Mucosa of descending colon (tissue), 3 donors: ENCODE measurements at places on chromosomes 7 and 10.

- no peak for DNase-seq
Observed at GRCh38 chr7:29865526-29865925, 59.2 kb downstream of the WIPF3 start.

DNA sequence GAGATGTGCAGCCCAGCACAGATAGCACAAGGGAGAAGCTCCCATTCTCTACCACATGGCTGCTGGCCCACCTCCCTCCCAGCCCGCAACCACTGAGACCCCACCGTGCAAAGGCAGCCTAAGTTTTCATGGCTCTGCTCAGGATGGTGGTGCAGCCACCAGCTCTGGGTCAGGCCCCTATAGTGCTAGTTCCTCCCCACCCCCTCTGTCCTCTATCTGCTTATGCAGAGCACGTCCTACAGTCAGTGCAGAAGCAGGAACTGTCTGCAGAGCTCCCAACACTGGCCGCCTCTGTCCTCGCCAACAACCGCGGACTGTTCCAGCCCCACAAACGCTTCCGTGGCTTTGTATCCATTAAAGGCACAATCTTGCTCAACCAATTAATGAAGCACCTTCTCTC, 278.9 kb downstream of the GRID1 start:
- DNase-seq, result no peak

DNA sequence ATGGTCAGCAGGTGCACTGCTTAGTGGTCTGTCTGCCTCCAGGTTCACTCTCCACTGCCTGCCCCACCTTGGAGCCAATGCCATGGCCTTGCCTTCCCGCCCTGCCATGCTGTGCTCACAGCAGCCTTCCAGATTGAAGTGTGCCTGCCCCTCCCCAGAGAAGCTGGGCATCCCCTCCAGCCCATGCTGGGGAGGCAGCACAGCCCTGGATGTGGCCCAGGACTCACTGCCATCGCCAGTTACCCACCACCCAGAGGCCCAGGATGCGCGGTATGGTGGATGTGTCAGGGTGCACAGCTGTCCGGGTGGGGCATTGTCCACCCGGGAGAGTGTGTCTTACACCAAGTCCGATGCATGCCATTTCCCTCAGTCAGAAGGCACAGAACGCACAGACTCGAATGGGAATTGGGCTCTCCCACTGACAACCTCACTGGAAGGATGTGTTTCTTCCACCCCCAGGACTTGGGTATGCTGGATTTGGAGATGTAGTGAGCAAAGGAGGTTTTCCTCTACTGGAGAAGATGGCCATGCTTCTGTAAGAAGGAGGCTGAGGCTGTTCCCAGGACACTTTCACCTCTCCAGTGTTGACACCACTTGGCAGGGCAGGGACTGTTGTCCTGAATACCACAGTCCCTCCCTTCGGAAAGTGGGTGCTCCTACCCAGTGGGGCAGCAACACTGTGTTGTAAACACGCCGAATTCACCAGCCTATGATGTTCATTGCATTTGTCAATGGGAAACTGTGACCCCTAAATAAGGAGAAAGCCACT, 122.0 kb downstream of the ADARB2 start:
- DNase-seq, result no peak

DNA sequence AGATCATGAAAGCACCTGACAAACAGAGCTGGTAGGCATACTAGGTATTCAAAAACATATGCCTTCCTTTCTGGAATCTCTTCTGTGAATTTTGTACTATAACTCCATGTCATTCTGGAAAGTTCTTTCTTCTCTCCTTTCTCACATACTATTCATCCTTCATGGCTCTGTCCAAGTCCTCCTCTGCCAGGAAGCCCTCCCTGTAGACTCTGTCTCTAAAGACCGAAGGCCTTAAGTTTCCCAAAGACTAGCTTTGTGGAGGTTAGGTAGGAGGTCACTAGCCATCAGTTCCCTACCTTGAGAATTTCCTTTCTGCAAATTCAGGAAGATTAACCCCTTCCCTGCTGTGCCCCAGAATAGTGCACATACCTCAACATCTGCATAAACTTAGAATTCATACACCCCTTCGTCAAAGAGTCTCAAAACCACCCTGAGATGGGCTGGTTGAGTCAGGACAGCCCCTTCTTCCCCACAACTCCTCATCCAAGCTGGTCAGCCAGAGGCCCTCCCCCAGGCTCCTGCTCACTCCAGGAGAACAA, 20.6 kb downstream of the SORBS1 start:
- no peak for DNase-seq

DNA sequence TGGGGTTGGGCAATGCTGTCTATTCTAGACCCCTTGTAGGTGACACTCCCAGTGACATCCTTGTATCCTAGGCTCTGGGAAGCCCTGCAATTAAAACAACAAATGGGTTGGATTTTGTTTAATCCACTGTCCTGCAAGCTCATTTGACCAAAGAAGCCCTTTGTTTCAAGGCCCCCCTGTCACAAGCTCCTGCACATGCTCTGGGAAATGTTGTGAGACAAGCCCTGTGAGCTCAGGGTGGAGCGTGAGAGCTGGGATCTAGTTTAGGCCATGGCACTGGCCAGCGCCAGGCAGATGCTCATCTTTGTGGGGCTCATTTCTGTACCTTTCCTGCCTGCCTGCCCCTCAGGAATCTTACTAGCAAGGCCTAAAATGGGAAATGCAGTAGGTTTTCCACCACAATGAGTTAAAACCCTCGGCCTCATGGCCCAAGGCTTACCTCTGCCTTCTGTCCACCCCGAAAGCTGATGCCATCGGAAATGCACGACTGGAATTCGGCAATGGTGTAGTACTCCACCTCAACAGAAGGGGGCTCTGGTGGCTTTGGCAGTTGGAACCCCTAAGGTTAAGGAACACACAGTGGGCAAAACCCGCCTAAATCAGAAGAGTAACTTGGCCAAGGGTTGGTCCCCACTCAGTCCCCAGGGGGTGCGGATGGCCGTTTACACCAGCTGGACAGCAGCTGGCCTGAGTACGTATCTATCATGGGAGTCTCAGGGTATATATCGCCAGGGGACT, 112.0 kb downstream of the NEURL1 start:
- DNase-seq, result peak; percentile 70

GRCh38 chr10:128624656-128625530, 498.7 kb upstream of the MKI67 start:
- no peak for DNase-seq

DNA sequence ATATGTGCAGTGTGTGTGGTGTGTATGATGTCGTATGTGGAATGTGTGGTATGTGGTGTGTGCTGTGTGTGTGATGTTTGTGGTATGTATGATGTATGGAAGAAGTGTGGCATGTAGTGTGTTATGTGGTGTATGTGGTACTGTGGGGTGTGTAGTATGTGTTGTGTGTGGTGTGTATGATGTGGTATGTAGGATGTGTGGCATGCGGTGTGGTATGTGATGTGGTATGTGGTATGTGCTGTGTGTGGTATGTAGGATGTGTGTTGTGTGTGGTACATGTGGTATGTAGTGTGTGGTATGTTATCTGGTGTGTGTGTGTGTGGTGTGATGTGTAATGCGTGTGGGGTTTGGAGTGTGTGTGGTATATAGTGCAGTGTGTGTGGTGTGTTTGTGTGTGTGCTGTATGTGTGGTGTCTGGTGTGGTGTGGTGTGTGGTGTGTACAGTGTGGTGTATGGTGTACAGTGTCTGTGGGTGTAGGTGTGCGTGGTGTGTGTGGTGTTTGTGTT, 129.6 kb downstream of the ATP6V0E2 start:
- no peak for DNase-seq

DNA sequence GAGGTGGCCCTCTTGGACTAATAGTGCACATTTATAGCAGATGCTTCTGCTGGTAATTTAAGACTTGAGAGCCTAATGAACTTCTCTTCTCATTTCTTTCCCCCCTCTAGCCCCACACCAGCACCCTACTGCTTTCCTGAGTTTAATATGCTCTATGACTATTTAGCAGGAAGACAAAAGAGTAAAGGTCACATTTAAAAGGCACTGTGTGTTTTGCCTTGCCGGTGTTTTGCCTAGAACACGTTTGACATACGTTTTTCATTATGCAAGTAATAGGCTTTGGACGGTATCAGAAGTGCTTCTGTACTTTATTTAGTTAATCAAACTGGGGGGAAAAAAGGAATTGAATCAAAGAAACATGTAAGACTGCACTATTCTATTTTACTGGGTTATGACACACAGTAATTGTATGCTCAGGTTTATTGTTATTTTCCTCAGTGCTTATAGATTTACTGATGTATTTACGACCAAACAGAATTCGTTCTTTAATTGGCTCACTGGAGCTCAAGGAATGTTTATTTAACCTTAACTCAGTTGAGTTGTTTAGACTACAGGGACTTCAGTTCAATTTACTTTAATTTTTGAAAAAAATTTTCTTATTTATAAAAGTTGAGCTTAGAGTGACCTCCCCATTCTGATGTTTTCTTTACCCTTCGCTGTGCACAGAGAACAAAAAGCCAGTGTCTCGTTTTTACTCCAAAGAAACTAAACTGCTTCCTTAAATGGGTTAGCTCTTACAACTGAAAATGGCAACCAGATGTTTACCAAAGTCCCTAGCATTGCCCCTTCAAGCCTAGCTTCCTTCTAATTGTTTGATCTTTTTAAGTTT, 35.4 kb downstream of the CPED1 start:
- DNase-seq, result no peak

GRCh38 chr7:116698396-116698795, 26.4 kb downstream of the MET start:
- no peak for DNase-seq

DNA sequence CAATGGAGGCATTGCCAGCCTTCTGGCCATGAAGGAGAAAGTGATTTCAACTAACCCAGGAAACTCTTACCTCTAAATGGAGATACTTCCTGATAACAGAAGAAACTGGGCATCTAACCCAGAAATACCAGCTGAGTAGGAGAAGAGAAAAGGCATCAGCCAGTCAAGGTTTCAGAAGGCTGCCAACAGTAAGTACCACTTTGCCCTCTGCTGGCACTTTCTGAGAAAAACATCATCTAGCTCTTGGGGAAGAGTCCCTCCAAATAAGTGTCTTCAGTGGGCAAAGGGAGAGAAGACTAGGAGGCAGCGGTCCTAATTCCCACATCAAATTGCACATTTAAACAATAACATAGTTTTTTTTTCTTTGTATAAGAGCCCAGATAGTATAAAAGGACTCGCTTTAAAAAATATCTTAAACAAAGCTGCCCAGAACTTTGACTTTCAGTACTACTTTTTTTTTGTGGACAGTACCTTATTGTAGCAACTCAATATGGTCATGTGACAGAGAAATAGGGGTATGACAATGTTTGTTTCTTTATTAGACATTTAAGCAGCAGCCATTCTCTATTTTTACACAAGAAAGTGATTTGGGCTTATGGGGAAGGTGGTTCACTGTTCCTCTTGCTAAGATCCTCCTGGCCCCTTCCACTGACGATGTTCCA, 157.3 kb downstream of the CTTNBP2 start:
- no peak for DNase-seq

- DNase-seq, result no peak
Observed at GRCh38 chr10:125823663-125824251, 411 bp downstream of the BCCIP start.

GRCh38 chr7:141312828-141313521, 238.2 kb upstream of the AGK start:
- no peak for DNase-seq
